ENCODE measurements at places on chromosomes 3 and 15.

- DNase-seq = no peak
Observed at GRCh38 chr3:192844836-192845525, 72.7 kb downstream of the MB21D2 start.

DNA sequence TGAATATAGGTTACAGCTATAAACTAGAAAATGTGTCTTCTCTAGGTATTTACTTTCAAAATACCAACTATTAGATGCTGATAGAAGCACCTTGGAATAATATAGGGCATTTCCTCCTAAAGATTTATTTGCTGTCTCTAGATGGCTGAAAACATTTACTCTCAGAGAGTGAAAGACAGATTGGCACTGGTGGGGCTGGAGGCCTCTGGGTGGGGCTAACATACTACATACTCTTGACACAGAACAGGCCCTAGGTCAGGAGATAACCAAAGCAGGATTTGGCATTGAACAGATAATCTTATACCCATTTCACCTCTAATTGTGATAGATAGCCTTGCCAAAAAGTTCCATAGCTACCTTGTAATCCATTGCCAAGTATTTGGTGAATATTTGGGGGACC is 253.3 kb upstream of the TBC1D5 start:
- DNase-seq = no peak

GRCh38 chr3:178849199-178849910 is 222.3 kb downstream of the ZMAT3 start:
- no peak for DNase-seq

GRCh38 chr3:99972380-99973104 is 141.8 kb downstream of the FILIP1L start:
- DNase-seq = no peak

DNA sequence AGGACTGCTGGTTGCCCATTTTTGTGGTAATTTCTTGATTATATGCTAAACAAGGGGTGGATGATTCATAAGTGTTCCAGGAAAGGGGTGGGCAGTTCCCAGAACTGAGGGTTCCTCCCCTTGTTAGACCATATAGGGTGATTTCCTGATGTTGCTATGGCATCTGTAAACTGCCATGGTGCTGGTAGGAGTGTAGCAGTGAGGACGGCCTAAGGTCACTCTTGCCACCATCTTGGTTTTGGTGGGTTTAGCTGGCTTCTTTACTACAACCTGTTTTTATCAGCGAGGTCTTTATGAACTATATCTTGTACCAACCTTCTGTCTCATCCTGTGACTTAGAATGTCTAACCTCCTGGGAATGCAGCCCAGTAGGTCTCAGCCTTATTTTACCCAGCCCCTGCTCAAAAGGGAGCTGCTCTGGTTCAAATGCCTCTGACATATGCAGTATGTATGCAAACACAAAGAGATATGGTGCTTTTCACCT is 46.2 kb downstream of the C3orf38 start:
- peak; percentile 45 for DNase-seq

GRCh38 chr3:60101621-60102020 is 1051.8 kb upstream of the CFAP20DC start:
- DNase-seq = no peak

GRCh38 chr3:120460862-120461261 is 10.1 kb upstream of the FSTL1 start:
- no peak for DNase-seq

GRCh38 chr3:38545550-38545949 is 49.4 kb downstream of the EXOG start:
- no peak for DNase-seq

- DNase-seq = no peak
Observed at GRCh38 chr3:69433969-69434325, 48.1 kb upstream of the FRMD4B start.

- no peak for DNase-seq
Observed at GRCh38 chr3:168951884-168952283, 711.6 kb downstream of the MECOM start.

DNA sequence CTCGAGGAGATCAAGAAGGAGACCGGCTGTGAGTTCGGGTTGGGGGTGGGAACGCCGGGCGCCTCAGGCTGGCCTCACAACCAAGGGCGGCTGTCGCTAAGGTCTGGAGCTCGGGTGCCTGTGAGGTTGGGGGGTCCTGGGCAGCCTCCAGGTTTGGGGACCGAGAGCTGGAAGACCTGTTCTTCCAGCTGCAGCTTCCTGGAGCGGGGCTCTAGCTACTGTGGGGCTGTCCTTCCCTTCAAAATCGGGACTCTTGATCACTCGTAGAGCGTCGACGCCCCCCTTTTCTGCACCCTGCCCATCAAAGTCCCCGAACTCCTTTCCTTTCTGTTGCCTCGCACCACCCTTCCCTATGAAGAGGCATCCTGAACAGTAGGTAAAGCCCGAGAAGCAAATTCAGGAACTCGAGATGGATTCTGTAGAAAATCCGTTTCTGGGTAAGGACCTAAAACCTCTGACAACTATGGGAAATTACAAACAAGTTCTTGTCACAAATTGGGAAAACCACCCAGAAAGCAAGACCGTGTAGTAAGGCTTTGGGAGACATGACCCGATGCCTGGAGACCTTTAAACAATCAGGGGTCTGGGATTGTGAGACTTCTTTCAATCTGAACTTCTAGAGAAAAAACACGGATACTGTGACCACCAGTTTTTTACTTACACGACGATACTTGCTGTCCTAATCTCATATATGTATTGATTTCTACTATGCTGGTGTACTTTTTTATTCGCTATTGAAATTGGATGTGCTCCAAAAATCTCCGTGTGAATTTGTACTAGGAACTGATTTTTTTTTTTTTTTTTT is 556 bp downstream of the CHP1 start:
- no peak for DNase-seq

All from stimulated activated naive CD8-positive, alpha-beta T cell treated with anti-CD3 and anti-CD28 coated beads, Interleukin-15, amount 100 ng/mL, for 72 hours (primary cell).